Activated CD4-positive, alpha-beta T cell treated with anti-CD3 and anti-CD28 coated beads, Interleukin-2, amount 10 ng/mL, durations not matched to agents 7 days and 5 days (primary cell): ENCODE measurements at places on chromosomes 5 and 9. TPM values are rescaled to one million over a fixed set of nuclear protein-coding genes. Genes with fewer than 3 reads are reported as not detected.

GRCh38 chr5:159103086-159103485 is 3.4 kb upstream of the EBF1 start:
- DNase-seq: no peak

- DNase-seq: no peak
These were observed 69.1 kb downstream of the ADAMTS2 start for GRCh38 chr5:179275941-179276837.

GRCh38 chr9:110753731-110754231 is 85.2 kb downstream of the MUSK start:
- DNase-seq: no peak

GRCh38 chr9:96299823-96300222 is 2.2 kb downstream of the HSD17B3 start:
- DNase-seq: no peak

DNA sequence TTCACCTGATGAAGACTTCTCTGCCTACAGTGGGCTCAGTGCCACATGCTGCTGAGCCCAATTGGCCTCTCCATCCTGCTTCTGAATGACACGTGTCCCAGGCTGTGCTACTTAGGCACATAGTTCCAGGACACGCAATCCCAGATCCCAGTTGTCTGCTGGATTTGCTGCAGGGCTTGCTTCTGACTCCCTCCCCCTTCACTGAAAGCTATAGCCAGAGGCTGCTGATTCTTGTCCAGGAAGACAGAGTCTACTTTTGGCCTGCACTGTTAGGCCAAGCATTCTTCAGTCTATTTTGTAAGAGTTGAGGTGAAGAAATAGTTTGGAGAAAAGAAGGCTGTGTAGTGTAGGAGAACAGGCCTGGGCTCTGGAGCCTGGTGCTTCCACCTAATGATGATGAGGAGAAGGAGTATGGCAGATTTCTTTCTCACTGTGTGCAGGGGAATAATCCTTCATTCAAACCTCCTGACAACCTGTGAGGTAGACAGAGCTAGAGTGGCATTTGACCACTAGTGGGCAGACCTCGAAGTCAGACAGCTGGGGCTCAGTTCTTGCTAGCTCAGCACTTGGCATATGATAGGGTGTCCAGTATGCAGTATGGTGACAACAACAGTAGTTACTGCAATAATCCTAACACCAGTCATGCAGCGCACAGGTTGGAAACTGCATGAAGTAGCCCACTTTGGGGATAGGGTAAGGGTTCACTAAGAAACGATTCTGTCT is 19.5 kb upstream of the ASPN start:
- DNase-seq: peak; percentile 14

- no peak for DNase-seq
These were observed 23.8 kb upstream of the COL5A1 start for GRCh38 chr9:134617836-134618162.

GRCh38 chr9:74672237-74672636 is 175.1 kb downstream of the RORB start:
- no peak for DNase-seq

DNA sequence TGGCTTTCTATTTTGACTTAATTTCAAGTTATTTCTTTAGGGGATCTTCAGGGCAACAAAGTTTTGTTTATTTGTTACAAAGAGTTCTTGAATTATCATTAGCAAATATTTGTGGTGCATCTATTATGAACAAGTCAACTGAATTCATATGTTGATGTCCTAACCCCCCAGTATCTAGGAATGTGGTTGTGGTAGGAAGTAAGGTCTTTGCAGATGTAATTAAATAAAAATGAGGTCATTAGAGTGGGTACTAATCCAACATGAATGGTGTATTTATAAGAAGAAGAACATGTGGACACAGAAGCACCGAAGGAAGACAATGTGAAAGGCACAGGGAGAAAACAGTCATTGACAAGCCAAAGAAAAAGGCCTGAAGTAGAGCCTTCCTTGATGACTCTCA is 474.0 kb upstream of the DAB2 start:
- no peak for DNase-seq

- DNase-seq: no peak
These were observed 167.8 kb downstream of the PAM start for GRCh38 chr5:102922799-102923477.

DNA sequence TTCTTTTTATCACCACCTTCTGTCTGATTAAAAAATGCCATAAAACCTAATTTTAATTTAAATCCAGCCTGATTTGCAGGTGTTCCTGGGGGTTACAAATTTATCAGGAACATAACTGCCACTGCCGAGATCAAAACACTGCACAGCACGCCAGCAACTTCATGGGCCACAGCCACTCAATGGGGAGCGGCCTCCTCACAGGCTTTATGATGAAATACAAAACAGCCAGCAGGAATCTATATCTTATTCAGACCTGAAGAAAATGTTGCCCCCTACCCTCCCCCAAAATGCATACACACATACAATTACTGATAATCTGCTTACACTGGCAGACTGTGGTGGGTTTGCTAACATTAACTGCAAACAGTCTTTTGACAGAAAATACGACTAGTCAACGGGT is 151.7 kb upstream of the POU5F2 start:
- DNase-seq: no peak

DNA sequence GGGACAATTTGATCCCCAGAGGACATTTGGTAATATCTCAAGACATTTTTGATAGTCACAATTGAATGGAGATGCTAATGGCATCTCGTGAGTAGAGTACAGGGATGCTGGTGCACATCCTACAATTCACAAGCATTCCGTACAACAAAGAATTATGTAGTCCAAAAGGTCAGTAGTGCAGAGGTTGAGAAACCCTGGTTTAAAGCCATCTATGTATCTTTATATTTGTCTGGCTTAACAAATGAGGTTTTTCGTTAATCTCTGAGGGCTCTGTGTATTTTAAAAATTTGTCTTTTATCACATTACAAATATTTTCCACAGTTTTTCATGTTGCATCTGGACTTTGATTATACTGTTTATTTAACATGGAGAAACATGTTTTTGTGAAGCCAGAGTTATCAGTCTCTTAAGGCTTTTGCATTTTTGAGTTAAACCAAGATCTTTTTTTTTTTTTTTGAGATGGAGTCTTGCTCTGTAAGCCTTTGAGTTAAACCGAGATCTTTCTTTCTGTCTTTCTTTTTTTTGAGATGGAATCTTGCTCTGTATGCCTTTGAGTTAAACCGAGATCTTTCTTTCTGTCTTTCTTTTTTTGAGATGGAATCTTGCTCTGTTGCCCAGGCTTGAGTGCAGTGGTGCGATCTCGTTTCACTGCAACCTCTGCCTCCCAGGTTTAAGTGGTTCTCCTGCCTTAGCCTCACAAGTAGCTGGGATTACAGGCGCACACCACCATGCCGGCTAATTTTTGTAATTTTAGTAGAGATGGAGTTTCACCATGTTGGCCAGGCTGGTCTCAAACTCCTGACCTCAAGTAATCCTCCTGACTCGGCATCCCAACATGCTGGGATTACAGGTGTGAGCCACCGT is 2.8 kb downstream of the HSDL2 start:
- DNase-seq: no peak

- DNase-seq: no peak
These were observed 411.6 kb downstream of the BRINP1 start for GRCh38 chr9:118957585-118957984.

DNA sequence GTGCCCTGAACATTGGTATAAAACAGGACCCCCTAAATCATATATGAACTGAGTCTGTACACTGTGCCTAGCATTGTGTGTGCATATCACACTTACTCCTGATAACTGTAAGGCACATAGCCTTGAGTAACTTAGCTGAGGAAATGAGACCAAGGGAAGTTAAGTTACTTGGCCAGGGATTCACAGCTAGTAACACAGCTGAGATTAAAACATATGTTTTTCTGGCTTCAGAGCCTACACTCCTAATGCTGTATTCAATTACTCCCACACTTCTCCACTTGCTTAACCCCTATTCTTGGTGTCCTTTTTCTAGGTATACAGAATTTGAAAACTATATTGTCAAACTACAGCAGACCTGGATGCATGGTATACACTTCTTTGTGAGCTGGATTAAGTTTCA is 12.8 kb downstream of the GHR start:
- DNase-seq: no peak

DNA sequence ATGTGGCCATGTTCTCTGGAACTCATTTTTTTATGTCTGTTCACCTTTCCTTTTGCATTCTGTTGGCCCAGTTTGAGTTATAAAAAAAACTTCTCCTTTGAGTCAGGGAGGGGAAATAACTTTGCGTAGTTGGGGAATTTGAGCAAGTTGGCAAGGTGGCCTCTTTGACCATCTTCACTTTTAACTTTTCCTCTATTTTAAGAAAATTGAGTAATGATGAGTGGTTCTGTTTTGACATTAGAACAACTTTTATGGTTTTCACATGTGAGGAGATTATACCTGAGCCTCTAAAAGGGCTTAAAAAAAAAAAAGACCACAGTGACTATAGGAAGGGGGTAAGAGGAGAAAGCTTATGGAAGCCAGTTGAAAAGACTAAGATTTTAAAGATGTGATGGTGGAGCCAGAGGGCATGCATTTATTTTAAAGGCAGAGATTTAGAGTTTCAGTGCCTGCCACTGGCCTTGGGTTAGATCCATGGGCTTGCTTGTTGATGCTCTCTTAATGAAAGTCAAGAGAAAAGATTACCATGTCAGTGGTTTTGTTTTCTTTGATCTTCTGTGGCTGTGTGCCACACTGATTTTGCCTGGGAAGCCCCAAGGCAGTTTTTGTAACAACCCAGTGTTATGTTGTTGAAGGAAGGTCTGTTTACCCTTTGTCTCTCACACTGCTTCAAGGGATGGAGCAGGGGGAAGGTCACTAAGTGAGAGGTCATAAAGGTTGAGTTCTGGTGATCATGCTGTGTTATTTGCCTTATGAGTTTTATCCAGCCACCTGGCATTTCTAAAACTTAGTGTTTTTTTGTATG is 219.7 kb upstream of the CD180 start:
- DNase-seq: peak; percentile 8

- no peak for DNase-seq
These were observed 133.4 kb downstream of the ACTL7B start for GRCh38 chr9:108722396-108722795.

- DNase-seq: peak; percentile 33
These were observed 58.1 kb downstream of the NNT start for GRCh38 chr5:43661102-43661501.

- DNase-seq: no peak
These were observed 6.2 kb upstream of the DNAJC18 start for GRCh38 chr5:139445325-139446170.

DNA sequence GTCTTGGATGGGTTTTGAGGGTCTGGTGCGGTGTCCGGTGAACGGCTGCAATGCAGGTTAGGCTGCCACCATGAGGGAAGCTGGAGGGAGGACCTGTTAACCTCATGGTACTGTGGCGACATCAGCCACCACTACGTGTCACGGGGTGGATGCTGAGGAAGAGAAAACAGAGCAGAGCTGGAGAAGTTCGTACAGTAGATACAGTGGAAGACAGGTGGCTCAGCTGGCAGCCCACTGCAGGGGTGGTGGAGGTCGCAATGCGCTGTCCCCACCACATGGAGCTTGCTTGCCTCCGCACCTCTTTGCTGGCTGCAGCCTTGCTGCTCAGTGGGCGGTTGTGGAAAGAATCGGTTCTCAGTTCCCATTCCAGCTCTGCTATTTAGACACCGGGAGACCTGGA is 2.8 kb downstream of the DCANP1 start:
- DNase-seq: no peak

GRCh38 chr9:112029921-112030444 is 133.4 kb downstream of the UGCG start:
- no peak for DNase-seq

Gene MYO10
- not detected for total RNA-seq

Gene ANXA2R
- total RNA-seq: 32.0 TPM

Gene IL9
- not detected for total RNA-seq

Gene DMRT2
- total RNA-seq: not detected
